ENCODE measurements at places on chromosomes 6 and 20.

GRCh38 chr6:89644864-89645263, 6.3 kb upstream of the LYRM2 start:
- DNase-seq, result no peak

- DNase-seq, result no peak
Measured at GRCh38 chr6:104226790-104227446, 632.8 kb downstream of the HACE1 start.

- DNase-seq, result no peak
Measured at GRCh38 chr20:4999788-5000187, 1.5 kb downstream of the SLC23A2 start.

DNA sequence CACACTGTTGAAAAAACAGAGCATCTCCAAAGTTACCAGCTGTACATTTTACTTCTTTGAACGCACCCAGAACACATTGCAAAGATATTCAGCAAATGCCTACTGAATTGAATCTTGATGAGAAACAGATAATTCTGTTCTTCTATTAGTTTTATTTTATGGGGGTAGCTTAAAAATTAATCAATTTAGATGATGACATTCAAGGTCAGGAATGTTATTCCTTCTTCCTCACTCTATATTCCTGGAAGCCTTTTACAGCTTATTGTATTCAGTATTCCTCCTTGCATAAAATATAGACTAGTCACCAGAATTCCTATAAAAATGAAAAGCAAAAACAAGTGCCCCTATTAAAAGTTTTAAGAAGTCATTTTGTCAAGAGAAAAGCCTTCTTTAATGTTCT, 21.4 kb upstream of the GMDS start:
- no peak for DNase-seq

DNA sequence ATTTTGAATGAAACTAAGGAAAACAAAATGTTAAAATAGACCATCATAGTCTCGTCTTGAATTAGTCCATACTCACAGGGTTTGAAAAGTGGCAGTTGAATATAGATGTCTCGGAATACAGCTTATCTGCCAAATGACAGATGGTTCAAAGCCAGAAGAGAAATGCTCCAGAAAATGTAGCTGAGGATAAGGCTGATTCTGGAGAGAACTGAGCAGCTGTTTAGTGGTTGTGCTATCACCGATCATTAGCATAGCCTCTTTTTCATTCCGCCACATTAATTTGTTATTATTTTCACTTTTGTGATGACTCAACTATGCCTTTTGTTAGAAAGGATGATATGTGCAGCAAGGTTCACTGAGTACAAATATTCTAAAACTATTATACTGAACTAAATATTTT, 390.2 kb upstream of the MAN1A1 start:
- no peak for DNase-seq

DNA sequence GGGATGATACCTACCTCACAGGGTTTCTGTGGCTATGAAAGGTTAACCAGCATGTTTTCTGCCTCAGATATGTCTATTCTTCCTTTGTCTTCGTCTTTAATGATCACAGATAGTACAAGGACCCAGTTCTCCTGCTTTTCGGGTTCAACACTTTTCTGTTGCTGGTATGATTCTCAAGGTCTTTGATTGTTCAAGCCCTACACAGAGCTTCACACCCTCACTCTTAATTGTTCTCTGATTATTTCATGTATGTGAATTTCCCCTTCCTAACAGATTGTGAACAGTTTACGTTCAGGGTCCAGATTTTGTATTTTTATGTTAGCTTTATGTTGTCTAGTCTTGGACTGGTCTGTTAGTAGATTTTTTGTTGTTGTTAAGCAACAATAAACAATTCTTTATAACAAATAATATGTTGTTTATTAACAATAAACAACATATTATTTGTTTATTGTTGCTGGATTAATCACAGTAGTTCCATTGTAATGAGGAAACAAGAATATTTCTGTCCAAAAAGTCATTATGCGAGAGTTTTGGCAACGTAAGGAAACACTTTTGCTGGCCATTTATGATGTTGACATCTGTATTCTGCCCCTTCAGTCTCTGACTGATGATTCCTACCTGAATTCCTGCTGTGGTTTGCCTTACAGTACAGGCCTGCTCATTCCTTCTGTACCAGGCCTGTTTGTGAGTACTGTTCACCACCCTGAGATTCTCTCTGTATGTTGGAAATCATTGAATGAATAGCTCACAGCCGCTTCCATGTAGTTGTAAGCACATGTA, 27.2 kb upstream of the TULP4 start:
- DNase-seq, result no peak

DNA sequence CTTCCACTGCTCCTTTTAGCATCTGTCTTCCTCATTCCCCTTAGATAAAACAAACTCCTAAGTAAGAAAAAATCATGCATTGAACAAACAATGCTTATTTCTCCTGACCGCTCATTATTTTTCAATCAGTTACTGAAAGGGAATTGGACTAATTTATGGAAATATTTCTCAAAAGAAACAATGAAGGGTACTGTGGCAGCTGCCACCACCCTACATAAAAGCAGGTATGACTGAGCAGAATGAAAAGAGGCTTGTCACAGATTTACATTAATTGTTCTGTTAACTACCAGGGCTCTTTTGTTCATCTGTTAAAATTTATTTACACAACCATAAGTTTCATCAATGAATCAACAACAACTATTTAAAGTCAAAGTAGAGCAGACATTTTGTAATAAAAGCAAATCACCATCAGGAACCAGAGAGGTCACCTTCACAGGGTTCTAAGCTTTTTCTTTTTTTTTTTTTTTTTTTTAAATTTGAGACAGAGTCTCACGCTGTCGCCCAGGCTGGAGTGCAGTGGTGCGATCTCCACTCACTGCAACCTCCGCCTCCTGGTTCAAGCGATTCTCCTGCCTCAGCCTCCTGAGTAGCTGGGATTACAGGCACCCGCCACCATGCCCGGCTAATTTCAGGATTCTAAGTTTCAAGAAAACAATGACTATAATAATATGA, 204.0 kb downstream of the PTPRK start:
- DNase-seq, result no peak

GRCh38 chr20:37161830-37162549, 17.1 kb upstream of the RPN2 start:
- DNase-seq, result no peak

GRCh38 chr6:129598244-129599187, 111.5 kb downstream of the ARHGAP18 start:
- no peak for DNase-seq

- DNase-seq, result no peak
Measured at GRCh38 chr6:80454197-80454596, 347.7 kb downstream of the BCKDHB start.

- DNase-seq, result no peak
Measured at GRCh38 chr6:65399355-65400084, 307.5 kb downstream of the EYS start.

DNA sequence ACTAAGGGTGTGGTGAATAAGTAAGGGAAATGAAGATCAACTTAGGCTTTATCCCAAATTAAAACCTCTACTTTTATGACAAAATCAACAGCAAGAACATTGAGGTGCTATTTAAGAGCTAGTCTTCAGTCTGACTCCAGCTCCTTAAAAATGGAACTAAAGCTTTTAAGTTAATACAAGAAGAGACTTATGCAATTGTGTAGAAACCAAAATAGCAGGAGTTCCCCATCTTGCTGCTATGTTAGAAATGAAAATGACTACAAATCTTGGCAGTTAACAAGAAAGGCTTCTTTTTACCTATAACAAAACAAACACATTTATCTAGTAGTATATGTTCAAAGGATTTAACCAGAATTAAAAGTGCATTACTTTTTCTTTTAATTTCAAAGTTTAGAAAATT, 25.7 kb downstream of the HMGN3 start:
- DNase-seq, result no peak

DNA sequence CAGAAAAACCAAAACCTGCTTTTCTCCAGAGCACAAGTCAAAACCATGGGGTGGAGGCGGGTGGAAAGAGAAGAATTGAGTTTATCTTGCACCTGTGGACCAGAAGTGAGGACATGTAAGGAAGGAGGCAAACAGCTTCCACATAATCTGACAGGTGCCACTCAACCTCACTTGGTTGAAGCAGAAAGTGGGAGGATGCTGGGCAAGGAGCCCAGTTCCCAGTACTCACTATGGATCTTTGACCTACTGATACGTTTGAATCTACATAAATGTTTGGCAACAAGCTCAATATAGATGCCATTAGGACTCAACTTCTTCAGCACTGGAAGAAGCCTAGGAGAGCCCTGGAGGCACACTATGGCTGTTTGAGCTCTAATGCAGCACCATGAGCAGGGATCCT, 285.5 kb downstream of the KIF16B start:
- DNase-seq, result no peak

GRCh38 chr20:59171986-59172385, 8.4 kb downstream of the ZNF831 start:
- DNase-seq, result no peak

DNA sequence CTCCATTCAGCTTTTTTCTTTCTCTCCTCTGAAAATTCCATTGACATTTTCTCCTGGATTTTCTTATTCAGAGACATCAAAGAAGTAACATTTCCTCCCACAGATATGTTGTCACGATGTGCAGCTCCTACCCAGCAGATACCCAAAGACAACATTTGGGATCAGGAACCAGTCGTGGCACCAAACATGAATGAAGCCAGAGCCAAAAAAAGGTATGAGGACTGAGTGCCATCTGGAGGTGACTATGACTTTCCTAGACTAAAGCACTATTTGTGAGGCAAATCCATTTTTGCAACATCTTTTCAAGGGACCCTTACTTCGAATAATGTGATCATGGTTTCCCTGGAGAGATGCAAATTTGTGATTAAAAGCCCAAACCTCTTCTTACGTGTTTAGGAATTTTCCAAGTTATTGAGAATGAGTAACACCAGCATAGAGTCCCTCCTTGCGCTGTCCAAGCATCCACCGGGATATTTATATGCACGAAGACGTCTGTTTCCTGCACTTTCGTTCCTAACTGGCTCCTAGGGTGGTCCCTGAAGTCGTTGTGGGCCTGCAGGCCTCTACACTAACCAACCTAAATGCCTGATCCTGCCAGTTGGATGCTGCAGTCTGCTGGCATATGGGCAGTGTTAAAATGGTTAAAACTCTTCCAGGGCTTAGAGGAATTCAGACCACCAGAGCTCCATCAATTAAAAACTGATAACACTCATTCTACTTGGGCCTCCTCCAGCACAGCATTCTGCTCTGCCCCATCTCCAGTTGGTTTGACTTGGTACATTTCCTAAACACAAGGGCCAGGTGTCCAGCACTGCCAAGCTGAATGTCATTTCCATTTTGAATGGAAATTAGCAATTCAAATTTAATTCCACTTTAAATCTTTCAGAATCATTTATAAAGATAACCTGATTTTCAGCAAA, 256.6 kb downstream of the C6orf118 start:
- DNase-seq, result no peak

DNA sequence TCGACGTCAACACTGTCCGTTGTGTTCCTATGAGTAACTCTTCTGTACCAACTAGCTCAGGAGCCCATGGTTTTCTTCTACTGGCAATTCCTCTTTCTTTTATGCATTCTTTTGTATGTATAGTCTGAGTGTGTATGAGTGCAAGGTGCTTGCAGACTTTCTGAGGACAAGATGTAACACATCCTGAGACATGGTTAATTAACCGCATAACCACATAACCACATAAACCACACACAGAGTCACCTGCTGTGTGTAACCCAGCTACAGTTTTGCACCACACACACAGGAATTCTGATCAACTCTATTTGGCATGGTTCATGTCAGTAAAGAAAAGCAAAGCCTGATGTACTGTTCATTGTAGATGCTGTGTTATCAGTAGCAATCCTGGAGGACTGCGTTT, 98.6 kb downstream of the DACT2 start:
- DNase-seq, result no peak

GRCh38 chr6:75206576-75207342, 906 bp upstream of the COL12A1 start:
- no peak for DNase-seq

DNA sequence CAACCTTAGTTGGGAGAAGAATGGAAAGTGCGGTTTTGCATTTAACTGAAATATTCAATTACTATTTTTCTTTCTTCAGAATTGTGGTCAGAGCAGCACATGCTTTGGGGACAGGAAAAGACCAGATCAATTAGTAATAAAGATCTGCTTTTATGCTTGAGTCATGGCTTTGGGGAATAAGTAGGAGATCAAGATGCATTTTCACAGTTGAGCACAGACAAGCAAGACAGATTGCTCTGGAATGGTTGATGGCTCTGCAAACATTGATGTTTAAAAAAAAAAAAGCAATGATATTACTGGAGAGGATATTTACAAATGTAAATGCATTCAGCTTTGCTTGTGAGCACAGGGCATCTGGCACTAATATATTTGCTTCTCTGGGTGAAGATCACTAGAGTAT, 224.4 kb upstream of the SASH1 start:
- DNase-seq, result no peak

DNA sequence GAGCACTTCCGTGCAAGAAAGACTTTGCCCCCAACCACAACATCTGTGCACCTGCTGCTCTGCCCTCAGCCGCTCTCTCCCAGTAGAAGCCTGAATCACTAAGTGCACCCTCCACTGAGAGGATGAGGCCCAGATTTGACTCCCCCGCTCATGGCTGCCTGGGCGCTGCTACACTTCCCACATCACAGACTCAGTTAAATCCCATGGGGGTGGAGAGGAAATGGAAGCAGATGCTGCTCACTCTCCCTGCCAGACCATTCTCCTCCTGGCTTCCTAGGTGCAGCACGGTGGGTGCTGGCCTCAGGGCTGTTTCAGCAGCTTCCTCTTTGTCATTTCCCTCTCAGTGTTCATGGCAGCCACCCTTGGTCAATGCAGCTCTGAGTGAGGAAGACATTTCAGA, 4.8 kb downstream of the CST5 start:
- DNase-seq, result no peak

DNA sequence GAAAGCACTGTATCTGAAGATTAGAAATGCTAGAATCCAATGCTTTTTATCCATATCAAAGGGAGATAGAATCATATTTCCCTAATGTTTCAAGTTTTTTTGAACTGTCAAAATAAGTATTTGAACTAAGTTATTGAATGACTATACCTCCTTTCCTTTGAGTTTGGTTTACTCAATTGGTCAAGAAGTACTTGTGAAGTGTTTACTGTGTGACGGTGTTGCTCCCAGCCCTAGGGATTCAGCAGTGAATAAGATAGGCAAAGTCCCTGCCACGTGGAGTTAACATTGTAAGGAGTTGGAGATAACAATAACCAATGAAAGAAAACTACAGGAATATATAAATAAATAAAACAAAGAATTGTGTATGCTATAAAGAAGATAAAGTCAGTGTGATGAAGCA, 535.9 kb downstream of the FRK start:
- DNase-seq, result no peak

Data from stimulated activated CD4-positive, alpha-beta T cell treated with anti-CD3 and anti-CD28 coated beads, Interleukin-2, amount 100 ng/mL, for 48 hours (primary cell).